ENCODE measurements at places on chromosomes 12 and 14. TPM values are rescaled to one million over a fixed set of nuclear protein-coding genes. Genes with fewer than 3 reads are reported as not detected.

DNA sequence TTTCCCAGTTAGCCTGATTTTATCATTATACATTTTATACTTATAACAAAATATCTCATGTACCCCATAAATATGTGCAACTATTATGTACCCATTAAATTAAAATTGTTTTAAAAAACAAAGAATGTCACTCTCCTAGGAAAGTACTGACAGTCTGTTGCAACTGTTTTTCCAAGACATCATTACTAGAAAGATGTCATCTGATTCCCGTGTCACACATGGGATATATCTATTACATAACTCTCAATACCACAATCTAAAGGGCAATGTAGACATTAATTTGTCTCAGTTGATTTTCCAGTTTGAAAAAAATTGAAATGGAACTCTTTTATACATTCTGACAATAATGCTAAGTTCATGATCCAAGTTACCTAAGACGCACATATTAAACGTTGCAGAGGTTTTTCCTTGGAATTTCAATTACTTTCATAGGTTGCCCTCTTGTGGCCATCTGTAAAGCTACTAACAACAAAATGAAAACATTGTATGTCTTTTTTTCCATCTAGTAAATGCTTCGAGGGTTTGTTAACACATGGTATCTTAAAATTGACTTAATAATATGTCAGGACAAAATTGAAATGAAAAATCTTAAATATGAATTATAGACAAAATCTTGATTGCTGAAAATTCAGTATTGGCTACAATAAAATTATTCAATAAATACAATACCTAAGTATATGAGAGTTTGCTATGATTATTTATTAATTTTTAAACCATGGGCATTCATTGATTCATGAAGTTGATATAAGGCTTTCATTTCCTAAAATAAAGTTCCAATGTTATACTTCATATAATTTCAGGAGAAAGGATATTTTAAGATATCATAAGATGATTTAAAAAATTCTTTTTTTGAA, 131.6 kb downstream of the PPFIA2 start:
- DNase-seq: no peak

DNA sequence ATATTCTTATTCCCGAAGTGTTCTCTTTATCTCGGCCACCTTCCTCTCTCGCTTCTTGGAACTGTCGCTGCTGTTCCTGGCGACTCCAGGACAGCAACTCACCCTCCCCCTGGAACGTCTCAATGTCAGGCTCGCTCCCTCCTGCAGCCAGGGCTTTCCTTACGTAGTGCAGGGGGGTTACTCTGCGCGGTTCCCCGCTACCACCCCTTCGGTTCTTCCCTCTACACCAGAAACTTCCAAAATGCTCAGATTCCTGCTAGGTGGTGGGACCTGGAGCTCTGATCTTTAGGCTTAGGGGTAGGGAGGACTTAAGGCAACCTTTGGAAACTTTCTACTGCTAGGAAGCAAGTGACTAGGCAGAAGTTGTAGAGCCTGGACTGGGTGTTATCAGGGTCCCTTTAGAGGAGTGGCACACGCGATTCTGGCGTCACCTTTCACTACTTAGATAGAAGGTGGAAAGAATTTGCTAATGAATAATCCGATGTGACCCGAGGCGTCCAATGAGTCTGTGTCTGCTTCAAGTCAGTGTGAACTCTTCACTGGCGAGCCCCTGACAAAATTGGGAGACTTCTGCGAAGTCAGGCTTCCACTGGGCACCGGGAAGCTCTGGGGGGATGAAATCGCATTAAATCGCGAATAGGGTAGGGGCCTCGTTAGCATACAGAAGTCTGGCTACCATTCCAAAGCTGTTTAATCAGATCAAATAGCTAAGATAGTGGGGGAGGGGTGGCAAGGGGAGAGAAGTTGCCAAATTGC, 900 bp upstream of the DPF3 start:
- no peak for DNase-seq

Gene PCED1B
- total RNA-seq: 9.5 TPM

DNA sequence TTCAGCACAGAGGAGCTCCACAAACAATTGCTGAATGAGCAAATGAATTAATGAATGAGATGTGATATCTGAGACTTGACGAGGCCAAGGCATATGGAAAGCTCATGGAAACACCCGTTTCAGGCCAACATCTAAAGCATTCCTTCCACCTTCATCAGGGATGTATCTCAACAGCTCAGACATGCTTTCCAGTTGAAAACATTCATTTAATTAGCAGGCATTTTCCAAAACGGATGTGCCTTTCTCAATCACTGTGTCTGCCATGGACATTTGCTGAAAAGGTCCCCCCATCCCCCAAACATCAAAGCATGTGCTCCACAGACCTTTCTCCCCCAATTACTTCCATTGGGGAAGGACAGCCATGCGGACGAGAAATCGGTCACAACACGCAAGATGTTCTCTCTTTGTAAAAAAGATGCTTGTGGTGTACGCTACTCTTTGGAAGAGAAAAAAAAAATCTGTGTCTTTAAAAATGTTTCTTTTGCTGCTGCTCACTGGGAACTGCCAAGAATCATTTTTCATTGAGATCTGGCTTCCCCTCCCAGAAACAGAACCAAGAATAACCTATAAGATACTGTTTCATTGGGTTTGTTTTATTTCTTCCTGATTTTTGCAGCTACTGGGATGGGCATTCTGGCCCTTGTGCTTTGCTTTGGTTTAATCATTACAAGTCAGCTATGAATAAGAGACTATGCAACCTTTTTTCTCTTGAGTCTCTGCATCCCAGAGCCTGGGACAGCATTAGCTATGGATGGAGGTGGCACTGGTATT, 528.2 kb downstream of the MED13L start:
- DNase-seq: no peak

GRCh38 chr12:49843411-49843810, 505 bp upstream of the BCDIN3D start:
- no peak for DNase-seq
